Muscle of arm (tissue), 14 donors: ENCODE measurements at places on chromosomes 12 and 14.
A peak's percentile ranks its signal among the peaks of the same experiment; 100 is the strongest.

GRCh38 chr12:67650388-67651131 lies 2.0 kb downstream of the DYRK2 start:
- no peak for DNase-seq

DNA sequence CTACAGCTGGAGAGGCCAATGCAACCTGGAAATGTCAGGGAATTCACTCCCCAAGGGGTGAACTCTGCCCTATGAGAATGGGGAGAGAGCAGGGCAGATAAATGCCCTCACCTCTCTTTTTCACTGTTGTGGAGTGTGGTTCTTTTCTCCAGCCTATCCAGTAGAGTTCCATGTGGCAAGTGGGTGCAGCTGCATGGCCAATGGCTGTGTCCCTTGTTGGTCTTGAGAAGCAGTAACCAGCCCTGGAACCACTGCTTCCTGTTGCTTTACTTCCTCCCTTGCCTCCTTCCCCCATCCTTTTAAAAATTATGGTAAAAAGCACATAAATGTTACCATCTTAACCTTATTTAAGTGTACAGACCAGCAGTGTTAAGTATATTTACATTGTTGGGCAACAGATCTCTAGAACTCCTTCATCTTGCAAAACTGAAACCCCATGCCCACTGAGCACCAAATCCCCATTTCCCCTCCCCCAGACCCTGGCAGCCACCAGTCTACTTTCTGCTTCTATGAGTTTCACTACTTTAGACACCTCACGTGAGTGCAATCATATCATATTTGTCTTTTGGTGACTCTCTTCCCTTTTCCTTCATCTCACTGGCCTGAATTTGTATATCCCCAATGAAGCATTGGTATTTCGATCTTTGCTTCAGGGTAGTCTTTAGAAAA lies 77.0 kb upstream of the GRIP1 start:
- DNase-seq, result no peak

DNA sequence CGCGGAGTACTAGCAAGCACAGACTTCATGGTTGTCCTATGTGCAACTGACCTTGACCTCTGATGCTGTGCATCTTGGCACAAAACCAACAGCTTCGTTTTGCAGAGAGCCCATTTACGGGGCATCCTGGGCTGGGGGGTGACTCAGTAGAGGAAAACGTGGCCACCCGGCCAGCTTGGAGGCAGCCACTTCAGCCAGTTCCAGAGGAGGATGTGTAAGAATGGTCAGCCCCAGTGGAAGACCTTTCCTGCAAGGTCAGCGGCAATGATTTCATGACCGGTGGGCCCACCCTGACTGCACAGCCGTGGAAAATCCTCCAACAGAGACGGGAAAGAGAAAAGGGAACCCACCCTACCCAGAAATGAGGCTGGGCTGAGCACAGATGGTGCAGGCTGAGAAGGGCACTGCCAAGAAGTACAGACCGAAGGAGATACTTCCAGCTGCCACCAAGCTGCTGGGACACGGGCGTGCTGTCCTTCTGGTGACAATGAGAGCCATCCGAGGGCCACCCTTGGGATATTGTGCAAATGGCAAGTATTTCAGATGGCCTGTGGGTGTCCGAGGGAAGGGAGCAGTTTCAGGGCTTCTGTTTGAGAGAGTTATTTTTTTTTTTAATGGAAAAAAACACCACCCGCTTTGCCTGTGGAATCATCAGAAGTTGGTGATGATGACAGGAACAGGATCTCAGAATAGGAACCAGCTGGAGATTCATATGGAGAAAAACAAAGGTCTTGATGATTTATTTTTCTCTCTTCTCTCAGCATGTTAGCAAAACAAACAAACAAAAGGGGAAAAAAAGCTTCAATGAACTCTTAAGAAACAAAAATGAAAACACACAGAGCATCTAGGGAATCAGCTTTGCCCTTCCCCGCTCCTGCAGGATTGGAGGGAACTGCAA lies 120.2 kb upstream of the RFLNA start:
- DNase-seq, result no peak

- no peak for DNase-seq
These were observed 41.9 kb downstream of the PTGER2 start for GRCh38 chr14:52356025-52356424.

- DNase-seq, result no peak
These were observed 46.2 kb downstream of the RPH3A start for GRCh38 chr12:112837629-112838197.

DNA sequence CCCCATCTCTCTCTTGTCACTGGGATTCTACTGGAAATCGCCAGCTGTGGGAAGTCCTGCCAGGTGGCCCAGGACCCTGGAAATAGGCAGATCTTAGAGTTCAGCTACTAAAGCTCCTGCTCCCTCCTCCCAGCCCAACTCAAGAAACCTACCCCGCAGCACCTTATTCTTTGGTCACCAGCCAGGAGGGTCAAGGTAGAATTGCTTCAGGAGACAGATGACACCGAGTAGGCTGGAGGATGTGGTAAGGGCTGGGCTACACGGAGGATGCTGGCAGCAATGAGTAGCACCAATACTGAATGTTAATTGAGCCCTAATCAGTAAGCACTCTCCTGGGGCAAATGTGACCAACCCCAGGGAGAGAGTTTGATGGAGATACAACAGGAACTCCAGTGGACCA lies 119.7 kb upstream of the VASH1 start:
- no peak for DNase-seq

GRCh38 chr14:94816113-94816512 lies 46.2 kb upstream of the GSC start:
- no peak for DNase-seq

- DNase-seq, result no peak
These were observed 338.5 kb downstream of the FSCB start for GRCh38 chr14:44168566-44168965.

DNA sequence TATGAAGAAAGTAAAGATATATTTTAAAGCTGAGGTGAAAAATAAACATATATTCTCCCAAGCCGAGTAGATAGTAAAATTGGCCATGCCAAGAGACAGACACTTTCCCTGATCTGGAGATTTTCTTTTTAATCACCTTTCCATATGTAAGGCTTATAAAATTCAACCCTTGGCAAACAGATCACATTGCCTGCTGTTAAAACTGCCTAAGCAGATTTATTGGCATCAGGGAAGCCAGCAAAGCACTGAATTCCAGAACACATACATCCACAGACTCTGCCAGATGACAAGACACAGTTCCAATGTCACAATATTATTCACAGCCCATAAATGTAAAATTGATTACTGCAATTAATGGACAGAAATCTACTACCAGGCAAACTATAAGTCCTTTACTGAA lies 78.2 kb upstream of the GARIN2 start:
- peak; percentile 27 for DNase-seq

DNA sequence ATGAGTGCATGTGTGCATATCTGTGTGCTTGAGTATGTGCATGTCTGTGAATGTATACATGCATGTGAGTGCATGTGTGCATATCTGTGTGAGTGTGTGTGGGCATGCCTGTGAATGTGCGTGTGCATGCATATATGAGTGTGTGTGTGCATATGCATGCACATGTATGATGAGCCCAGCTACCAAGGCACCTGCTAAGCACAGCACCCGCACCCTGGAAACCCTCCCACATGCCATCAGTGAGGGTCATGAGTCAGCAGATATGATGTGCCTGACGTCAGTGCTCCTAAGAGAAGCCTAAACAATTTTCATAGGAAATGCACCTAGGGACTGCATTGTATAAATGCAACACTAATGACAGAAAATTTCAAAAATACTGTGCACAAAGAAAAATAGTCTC lies 151.1 kb downstream of the KIF26A start:
- DNase-seq, result no peak

DNA sequence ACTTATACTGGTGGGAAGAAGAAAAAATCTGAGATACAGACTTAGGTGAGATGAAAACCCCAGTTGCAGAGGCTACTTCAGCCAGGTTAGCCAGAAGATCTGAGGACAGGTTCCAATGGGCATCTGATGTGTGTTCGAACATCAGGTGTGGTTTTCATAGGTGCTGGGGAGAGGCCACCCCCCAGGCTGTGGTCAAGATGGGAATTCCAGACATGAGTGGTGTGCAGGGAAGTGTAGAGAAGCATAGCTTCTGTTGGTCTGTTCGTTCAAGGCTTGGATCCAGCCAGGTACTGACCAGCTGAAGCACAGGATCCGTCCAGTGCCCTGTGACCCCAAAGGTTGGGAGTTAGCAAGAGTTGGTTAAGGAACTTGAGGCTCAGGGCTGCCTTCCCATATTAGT lies 85.5 kb downstream of the SSPN start:
- no peak for DNase-seq

- DNase-seq, result no peak
These were observed 40.9 kb upstream of the A2ML1 start for GRCh38 chr12:8781381-8782127.

DNA sequence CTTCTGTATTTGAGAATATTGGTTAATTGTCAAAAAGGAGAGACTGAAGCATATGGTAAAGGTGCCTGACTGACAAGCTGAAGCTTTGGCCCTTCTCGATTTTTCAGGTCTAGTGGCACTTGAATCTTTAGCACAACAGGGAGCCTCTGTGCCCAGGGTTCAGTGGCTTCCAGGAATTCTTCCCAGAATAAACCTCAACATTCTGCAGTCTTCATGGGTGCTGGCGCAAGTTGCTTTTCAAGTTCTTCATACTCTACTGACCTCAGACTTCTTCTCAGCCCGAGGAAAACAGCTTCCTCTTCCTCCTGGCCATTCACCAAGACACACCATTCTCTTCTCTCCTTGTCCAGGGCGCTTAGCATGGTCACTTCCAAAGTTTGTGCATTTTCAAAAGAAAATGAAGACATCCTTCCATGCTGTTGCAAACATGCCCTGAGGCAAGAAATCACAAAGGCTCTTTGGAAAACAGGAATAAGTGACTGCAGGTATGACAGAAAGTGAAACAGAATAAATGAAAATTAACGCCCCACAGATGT lies 89.9 kb downstream of the MGST1 start:
- no peak for DNase-seq

- DNase-seq, result no peak
These were observed 56.2 kb downstream of the CCNK start for GRCh38 chr14:99537399-99537798.

DNA sequence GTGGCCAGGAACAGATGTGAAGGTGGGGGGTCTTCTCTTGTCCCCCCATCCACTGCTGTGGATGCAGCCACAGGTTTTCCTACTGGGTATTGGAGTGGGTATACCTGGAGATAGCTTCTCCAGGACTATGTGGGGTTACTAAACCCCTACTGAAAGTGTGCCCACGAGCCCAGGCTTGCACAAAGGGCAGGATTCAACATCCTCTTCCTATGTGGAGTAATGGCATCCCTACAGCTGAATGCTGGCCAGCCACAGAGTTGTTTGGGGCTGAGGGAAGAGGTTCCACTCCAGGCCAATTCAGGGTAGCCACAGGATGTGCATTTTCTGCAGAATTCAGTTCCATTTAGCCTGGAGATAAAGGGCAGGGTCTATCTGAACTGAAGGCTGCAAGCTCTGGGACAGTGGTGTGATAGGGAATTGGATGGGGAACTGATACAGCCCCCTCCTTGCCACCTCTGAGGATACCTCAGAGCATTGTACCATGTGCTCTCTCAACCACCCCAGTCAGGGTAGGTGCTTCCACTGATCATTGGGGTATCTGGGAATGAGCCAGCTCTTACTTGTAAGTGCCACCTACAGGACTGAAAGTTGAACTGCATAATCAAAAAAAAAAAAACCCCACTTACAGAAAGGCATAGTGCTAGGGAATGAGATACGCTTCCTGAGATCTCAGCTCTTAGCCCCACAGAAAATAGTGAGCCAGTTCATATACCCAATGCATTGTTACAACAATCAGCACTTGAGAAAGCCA lies 187.1 kb downstream of the KITLG start:
- no peak for DNase-seq

DNA sequence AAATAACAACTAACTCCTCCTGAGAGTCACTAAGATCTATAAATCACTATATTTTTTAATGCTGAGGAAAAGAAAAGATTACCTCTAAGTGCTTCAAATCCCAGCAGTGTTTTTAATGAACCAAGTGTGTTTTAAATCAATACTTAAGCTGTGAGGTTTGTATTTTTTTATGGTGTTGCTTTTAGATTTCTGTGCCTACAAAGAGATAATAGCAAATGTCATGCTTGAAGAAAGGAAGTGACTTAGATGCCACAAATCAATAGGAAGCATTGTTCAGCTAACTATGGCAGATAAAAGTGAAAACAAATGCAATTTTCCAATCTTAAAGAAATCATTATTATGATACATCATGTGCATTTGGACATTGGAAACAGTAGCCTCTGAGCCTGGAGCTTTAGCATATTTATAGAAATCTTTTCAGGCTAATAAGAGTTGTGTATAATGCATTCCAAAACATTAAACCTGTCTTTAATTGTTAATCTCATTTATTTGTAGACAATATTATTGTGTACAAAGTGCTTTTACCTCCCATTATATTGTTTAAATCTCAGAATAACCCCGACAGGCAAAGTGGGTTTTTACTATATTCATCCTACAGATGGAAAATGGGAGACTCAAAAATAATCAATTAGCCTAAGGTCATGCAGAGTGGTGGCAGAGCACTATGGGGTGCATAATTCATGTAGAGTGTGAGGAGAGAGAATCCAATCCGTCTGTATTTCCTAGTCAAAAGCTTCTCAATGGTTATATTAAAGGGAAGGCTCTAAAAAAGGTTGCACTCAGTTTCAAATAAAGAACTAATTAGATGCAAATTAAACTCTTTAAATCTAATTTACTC lies 486.2 kb downstream of the NAV3 start:
- no peak for DNase-seq

DNA sequence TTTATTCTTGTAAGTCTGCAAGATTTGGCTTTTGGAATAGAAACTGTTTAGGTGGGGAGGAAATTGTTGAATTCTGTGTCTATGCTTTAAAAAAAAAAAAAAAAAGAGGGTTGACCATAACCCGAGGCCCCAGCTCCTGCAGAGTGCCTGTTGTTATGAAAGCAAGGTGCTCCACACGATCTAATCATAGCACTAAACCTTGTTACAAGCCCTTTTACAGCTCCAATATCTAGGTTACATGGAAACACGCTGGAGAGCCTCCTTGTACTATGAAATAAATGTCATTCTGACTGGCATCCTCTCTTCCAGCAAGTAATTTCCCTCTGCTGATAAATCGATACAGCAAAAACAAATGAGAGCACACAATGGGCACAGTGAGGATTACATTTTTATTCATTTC lies 303.1 kb upstream of the SOX5 start:
- no peak for DNase-seq

- no peak for DNase-seq
These were observed 66.5 kb downstream of the TNFAIP2 start for GRCh38 chr14:103189481-103190470.

DNA sequence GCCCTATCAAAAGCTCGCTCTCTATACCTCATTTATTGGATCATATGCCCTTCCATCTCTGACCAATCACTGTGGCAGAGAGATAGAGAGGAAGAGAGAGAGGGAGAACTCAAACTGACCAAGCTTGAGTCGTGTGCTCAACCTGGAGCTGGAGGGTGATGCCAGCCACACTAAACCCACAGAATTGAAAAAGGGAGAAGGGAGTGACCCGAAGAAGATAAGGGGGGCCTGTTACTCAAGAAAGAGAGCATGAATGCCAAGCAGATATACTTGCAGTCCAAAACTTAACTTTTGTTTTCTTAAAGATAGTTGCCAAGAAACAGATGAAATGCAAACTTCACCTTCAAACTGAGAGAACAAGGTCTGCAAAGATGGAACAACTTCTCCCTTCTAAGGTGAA lies 112.7 kb downstream of the BTG1 start:
- DNase-seq, result no peak

- no peak for DNase-seq
These were observed 194.8 kb upstream of the TBX3 start for GRCh38 chr12:114878781-114879180.

GRCh38 chr14:21534576-21534975 lies 8.4 kb upstream of the SALL2 start:
- no peak for DNase-seq
